ENCODE measurements at places on chromosomes 3 and 15.

GRCh38 chr3:33467786-33468185 is 27.6 kb upstream of the UBP1 start:
- no peak for DNase-seq

GRCh38 chr15:87489456-87489855 is 767.1 kb downstream of the NTRK3 start:
- no peak for DNase-seq

DNA sequence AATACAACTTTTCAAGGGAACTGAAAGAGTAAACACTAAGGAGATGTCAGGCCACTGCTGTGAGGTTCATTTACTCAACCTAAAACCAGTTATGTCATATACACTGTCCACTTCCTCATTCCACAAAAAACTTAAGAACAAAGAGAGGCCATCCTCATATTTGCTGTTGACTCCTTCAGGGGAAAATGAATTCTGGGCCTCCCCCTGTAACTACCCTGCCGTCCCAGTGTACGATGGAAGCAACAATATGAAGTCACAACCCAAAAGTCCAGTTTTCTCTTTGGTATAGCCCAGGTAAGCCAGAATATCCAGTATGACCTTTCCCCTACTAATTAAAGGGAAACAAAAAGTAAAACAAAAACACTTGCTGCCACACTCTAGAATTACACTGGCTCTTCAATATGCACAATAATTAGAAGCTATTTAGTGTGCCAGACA is 16.2 kb downstream of the CEP152 start:
- peak; percentile 24 for DNase-seq

DNA sequence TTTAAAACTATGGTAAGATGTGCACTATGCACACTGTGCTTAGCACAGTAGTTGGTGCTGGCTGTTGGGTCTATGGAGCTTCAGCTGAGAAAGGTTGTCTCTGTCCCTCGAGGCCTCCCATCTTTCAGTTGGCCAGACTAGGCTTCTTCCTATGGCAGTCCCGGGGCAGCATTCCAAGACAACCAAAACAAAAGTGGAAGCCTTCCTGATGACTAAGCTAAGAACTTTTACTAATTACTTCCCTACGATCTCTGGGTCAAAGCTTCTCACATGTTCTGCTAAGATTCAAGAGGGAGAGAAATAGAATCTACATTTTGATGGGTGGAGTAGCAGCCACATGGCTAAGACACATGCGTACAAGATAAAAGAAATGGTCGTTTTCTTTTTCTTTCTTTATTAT is 342.8 kb downstream of the TUSC7 start:
- no peak for DNase-seq

DNA sequence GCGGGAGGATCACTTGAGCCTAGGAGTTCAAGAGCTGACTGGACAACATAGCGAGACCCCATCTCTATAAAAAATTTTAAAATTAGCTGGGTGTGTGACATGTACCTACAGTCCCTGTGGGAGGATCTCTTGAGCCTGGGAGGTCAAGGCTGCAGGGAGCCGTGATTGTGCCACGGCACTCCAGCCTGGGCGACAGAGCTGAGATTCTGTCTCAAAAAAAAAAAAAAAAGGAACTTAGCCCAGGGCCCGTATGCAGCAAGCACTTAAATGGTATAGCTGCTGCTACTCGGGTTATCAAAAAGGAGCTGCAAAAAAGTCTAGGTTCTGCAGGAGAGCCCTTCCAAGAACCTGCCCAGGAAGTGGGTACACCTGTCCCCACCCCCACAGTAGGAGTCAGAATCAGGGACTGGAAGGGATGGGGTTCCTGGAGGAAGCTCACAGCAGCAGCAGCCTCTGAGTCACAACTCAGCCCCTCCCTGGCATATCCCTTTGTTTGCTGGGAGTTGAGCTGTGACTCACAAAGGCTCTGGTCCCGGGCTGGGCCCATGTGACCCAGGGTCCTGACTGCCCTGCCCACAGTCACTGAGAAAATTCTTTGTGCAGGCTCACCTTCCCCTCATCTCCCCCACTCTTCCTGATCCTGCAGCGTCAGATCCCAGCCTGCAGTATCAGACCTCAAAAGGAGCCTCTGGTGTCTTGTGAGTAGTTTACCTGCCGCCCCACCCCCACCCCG is at the start of gene SPATA12:
SPATA12 (plus strand) TSS at position 576 of the 733 bp plus-strand sequence. CDS start 13,031 bp downstream, outside the sequence.
- DNase-seq: peak; percentile 88

GRCh38 chr3:77620009-77620408 is 580.1 kb downstream of the ROBO2 start:
- DNase-seq: no peak
